ENCODE measurements at places on chromosomes 3 and 15.

DNA sequence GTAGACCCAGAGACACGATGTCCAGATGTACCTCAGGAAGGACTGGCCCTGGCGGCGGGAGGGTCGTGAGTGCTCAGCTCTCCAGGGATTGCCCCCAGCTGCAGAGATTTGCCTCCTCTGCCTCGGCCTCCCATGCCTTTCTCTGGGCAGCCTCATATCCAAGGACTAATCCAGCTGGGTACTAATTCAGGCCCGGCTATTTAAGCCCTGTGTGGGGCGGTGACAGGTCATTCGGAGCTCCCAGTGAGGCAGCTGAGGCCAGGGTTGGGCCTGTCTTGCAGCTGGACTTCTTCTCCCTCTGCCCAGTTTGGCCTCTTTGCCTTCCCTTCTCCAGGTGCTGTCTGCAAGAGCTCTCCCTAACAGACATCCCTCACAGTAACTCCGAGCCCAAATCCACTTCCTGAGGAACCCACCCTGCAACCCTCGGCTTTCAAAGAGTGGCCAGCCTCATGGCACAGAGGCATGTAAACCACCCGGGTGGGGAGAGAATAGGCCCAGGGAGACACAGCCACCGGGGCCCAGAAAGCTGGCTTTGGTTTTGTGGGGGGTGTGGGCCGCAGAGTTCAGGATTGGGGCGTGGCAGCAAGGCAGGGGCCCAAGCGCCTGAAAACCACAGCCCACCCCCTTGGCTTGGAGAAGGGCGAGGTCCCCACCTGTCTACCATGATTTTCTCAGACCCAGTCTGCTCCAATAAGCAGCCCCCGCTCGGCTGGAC, 85.8 kb downstream of the PPCDC start:
- no peak for DNase-seq
- H3K4me3 ChIP-seq = no peak overlapping the region
- H3K36me3 ChIP-seq = no peaks in the 10 kb centered on the region
- peaks cover 6% of the 10 kb centered on the region for H3K27me3 ChIP-seq

DNA sequence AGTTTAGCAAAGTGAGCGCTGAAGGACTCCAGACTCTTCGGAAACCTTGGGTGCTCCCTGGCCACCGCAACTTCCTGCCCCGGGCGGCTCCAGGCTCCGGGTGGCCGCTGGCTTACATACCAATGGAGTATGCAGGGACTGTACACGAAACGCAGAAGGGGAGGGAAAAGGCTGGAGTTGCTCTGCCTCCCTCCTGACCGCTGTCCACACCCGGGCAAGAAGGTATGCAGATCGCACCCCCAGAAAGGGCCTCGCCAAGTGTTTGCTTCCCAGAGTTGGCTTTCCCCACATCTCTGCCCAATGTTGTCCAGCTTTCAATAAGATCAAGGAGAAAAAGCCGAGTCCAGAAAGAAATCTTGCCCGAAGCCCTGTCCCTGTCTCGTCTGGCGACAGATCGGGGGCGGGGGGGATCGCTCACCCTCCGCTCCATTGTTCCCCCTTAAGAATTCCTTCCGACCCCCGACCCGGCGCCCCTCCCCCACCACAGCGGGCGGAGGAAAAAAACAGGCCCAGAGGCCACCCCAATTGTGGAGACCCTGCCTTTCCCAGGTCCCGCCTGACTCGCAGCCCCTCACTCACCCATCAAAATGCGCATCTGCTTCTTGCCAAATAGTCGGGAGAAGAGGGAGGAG, 533 bp downstream of the ARF4 start:
- H3K4me1 ChIP-seq = peaks cover 9% of the 10 kb centered on the region
- DNase-seq = peak; percentile 91
- H3K36me3 ChIP-seq = peaks cover 9% of the 10 kb centered on the region
- H3K4me3 ChIP-seq = peak overlapping the region; percentile 80
- H3K27ac ChIP-seq = peak overlapping the region; percentile 96

- no peak overlapping the region for H3K27ac ChIP-seq
- H3K4me3 ChIP-seq = no peak overlapping the region
- H3K27me3 ChIP-seq = peaks cover 20% of the 10 kb centered on the region
- no peaks in the 10 kb centered on the region for H3K4me1 ChIP-seq
These were observed 158.3 kb upstream of the WNT5A start for GRCh38 chr3:55645422-55645821.

DNA sequence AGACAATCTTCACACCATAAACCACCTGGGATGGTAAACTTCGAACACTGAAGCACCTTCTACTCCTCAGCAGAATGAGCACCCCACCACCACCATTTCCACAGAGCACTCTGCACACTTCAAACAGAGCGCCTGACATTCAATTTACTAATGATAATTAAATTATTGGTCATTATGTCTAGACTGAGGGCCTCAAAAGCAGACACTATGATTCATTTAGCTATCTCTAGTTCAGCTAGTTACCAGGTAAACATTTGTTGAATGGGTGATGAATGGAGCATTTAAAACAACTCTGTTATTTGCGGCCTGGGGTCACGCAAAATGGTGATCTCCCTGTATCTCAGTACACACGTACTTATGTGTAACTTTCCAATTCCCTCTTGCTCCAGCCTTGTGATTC, 40.9 kb downstream of the ACAP2 start:
- H3K36me3 ChIP-seq = no peaks in the 10 kb centered on the region
- no peak for DNase-seq
- H3K27ac ChIP-seq = no peak overlapping the region
- no peaks in the 10 kb centered on the region for H3K27me3 ChIP-seq
- no peak overlapping the region for H3K4me3 ChIP-seq

DNA sequence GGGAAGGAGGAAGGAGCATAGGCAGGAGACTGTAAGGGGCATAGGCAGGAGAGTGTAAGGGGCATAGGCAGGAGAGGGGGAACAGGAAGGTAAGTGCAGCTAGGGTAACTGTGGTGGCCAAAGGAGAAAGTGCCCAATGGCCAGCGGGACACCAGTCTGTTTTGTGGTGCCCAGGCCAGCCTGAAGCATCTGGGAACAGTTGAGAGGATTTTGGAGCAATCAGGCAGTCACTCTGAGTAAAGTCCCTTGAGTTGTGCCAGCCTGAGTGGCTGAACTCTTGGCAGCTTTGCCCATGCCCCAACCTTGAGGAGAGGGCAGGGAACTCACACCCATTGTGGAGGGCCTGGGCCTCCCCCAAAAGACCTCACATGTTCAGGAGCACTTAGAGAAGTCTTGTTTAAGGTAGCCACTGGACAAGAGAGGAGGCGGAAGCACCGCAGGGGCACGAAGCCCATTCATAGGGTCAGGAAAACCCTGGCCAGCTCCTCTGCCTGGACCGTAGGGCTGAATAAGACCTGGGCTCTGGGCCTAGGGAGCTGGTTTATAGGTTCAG, 3.5 kb upstream of the TGM5 start:
- H3K27me3 ChIP-seq = peaks cover 46% of the 10 kb centered on the region
- no peaks in the 10 kb centered on the region for H3K36me3 ChIP-seq
- H3K4me3 ChIP-seq = no peak overlapping the region
- no peak overlapping the region for H3K27ac ChIP-seq
- H3K4me1 ChIP-seq = no peaks in the 10 kb centered on the region

- no peak overlapping the region for H3K4me3 ChIP-seq
- H3K4me1 ChIP-seq = peaks cover 5% of the 10 kb centered on the region
- DNase-seq = peak; percentile 58
- no peak overlapping the region for H3K27ac ChIP-seq
- peaks cover 2% of the 10 kb centered on the region for H3K27me3 ChIP-seq
These were observed 24.6 kb upstream of the CORO2B start for GRCh38 chr15:68553994-68554720.

DNA sequence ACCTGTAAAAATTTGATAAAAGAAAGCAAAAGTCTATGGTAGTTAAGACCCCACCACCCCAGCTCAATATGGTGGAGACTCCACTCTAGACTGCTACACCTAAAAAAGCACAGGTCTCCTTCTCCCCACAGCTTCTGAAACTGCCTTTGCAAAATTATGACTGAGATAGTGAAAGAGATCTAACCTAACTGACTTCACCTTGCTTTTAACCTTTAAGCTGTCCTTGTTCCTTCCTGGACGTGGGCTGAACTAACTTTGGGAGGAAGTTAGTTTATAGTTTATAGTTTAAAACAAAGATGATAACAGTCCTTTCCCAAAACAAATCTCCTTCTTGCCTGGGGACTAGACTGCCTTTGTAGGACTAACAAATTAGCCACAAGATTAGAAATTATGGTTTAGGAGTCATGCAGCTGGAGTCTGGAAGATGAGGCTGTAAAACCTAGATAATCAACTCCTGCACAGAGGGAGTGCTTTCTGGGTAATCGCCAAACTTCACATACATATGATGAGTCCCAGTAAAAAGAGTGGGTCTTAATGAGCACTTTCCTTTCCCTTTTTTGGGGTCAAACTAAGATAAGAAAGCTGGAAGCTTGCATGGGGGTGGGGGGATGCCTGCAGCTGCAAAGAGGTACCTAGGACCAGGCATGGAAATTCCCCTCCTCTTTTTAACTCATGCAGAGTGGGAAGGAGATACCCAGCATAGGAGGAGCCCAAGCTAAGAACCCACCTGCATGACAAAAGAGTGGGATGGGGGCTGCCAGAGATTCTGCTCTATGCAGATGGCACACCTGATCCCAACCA, 17.5 kb downstream of the CCR8 start:
- H3K4me3 ChIP-seq = no peak overlapping the region
- no peaks in the 10 kb centered on the region for H3K4me1 ChIP-seq
- no peak for DNase-seq

DNA sequence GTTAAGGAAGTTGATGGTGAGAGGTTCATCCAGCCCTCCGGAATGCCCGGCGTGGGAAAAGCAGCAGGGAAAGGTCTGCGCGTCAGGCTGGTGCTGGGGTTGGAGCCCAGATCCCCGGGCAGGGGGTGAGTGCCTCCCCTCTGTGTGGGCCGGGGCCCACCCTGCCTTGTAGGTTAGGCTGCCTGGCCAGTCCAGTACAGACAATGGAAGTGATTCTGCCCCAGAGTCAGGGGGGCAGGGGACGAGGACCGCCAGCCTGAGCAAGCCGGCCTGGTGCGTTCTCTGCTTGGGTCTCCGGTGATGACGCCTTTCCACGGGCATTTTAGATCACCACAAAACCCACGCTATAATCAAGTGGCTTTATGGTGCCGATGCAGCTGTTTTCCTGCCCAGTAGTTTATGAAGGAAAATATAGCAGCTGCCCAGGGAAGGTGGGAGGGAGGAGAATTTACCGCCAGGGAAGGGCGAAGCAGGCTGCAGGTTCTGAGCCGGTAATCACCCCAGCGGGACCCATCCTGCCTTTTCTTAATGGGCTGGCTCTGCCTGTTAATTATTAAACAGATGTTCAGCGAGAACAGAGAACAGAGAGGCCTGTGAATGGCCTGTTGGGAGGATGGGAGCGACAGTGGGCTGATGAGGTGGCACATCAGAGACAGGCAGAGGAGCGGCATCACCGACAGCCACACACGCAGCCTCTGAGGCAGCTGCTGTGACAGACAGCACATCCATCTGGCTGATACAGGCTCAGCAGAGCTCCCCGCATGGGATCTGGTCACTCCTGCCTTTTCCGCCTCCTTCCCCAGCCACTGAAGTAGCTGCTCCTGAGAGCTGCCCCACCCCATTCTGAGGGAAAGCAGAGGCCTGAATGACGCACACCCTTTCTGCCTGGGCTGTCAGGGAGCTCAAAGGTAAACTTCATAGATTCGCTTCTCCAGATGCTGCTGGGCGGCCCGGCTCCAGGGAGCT, 35.2 kb downstream of the BDH1 start:
- H3K4me1 ChIP-seq = peaks cover 19% of the 10 kb centered on the region
- peak; percentile 80 for DNase-seq
- H3K36me3 ChIP-seq = no peaks in the 10 kb centered on the region

DNA sequence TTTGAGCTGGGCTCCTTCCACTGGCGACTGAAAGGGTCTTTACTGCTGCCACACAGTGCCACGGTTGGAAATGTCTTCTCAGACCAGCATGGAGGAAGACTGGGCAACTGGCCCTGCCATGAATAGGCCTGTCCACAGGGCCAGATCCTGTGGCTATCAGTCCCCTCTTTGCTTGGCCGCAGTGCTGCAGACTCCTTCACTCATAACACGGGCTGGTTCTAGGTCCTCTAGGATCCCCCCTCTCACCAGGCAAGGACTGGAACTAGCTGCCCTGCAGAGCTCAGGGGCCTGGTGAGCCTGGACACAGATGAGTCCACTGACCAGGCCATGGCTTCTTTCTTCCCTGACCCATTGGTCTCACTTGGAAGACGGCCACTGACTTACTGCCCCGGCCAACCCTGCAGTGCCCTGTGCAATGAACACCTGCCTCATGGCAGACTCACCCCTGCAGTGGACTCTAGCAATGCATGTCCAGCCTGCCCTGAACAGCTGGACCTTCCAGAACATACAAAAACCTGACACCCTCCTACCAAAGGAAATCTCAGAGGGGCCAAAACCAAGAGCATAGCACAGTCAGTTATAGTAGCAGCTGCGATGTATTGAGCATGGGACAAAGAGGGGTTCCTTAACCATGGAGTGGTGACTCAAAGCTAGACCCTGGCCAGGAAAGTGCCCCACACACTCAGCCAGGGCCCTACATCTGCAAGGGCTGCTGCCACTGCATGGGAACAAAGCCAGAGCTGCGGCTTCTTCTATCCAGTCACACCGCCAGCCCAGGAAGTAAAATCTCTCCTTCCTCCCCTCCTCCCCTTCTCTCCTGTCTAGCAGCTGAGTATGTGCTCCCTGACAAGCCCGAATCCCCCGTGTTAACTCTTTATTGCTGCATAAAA, 72.1 kb upstream of the ITGA11 start:
- peaks cover 11% of the 10 kb centered on the region for H3K4me1 ChIP-seq
- peaks cover 2% of the 10 kb centered on the region for H3K27me3 ChIP-seq
- H3K4me3 ChIP-seq = no peak overlapping the region
- peak; percentile 48 for DNase-seq
- H3K27ac ChIP-seq = no peak overlapping the region
- H3K36me3 ChIP-seq = no peaks in the 10 kb centered on the region

DNA sequence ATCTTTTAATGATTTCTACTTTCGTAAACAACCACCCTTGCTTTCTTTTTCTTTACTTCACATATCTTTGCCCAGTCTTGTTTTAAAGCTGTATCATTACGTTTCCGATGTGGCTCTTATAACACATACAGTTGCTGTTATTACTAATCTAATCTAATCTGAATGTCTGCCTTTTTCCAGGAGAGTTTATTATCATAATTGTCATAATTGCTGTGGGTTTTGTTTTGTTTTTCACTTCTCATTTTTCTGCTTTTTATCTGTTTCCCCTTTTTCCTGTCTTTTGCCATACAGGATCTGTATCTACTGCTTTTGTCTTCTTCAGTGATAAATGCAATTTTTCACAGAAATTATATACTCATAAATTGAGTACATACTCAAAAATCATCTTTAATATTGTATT, 24.9 kb downstream of the HACL1 start:
- peaks cover 17% of the 10 kb centered on the region for H3K36me3 ChIP-seq
- DNase-seq = no peak
- H3K4me3 ChIP-seq = no peak overlapping the region
- no peaks in the 10 kb centered on the region for H3K27me3 ChIP-seq
- H3K4me1 ChIP-seq = no peaks in the 10 kb centered on the region

GRCh38 chr3:23113455-23114171, 89.5 kb upstream of the UBE2E2 start:
- H3K27me3 ChIP-seq = peaks cover 8% of the 10 kb centered on the region
- H3K4me1 ChIP-seq = no peaks in the 10 kb centered on the region
- H3K36me3 ChIP-seq = no peaks in the 10 kb centered on the region
- H3K27ac ChIP-seq = no peak overlapping the region
- H3K4me3 ChIP-seq = no peak overlapping the region

- H3K36me3 ChIP-seq = no peaks in the 10 kb centered on the region
- no peaks in the 10 kb centered on the region for H3K27me3 ChIP-seq
- peaks cover 6% of the 10 kb centered on the region for H3K4me1 ChIP-seq
- H3K27ac ChIP-seq = no peak overlapping the region
- peak; percentile 61 for DNase-seq
- H3K4me3 ChIP-seq = no peak overlapping the region
These were observed 871.0 kb downstream of the OTOL1 start for GRCh38 chr3:162367429-162368260.

All from IMR-90 (cell line).